ENCODE measurements at places on chromosomes 6 and 20.

DNA sequence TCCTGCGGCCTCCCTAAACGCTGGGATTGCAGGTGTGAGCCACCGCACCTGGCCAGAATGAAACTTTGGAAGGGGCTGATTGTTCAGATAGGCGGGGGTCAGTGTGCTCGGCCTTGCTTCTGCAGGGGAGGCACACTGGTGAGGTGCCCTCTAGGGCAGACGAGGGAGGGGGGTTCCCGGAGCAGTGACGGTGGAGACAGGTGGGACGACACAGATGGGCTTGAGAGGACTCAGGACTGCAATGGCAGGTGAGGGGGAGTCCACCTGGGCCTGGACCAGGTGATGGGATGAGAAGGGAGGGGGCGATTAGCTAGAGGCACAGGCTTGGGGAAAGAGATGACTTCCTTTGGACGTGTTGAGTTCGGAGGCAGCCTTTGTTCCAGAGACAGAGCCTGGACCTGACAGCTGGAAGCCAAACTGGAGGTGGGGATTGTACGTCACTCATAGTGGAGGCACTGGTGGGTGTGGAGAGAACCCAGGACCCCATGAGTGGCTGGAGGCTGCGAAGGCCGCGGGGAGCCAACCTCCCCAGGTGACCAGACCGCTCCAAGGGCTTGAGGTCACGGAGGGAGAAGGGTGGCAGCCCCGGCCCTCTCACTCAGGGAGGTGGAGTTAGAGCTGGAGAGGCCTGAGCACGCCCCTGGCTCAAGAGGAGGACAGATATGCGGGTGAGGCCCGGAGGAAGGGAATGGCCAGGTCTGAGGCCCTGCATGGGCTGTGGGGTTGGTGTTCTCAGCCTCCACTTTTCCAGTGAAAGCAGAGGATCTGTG is 10.5 kb upstream of the MAP1LC3A start:
- DNase-seq = no peak

DNA sequence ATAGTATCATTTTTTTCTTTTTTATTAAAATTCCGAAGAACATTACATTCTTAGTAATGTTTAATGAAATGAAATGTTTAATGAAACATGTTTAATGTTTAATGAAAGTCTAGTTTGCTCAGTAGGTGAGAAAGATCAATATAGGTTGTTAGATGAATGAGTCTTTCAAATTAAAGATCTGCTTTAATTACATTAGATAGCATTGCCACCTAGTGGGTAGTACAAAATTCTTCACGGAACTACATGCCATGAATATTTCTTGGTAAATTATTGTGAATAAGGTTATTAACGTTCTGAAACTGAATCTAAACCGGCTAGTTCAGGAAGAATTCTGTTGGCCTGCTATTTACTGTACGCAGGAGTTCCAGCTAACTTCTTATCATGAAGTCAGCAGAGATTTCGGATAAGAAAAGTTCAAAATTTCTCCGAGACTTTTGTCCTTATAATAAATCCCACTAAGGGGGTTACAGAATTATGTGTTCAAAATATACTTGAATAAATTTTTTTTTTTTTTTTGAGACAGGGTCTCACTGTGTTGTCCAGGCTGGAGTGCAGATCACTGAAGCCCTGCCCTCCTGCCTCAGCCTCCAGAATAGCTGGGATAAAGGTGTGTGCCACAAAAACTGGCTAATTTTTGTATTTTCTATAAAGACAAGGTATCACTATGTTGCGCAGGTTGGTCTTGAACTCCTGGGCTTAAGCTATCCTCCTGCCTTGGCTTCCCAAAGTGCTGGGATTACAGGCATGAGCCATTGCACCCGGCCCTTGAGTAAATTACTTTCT is 7.9 kb upstream of the GMNN start:
- DNase-seq = no peak

- DNase-seq = no peak
These were observed 218.5 kb downstream of the ARHGAP18 start for GRCh38 chr6:129491436-129491835.

DNA sequence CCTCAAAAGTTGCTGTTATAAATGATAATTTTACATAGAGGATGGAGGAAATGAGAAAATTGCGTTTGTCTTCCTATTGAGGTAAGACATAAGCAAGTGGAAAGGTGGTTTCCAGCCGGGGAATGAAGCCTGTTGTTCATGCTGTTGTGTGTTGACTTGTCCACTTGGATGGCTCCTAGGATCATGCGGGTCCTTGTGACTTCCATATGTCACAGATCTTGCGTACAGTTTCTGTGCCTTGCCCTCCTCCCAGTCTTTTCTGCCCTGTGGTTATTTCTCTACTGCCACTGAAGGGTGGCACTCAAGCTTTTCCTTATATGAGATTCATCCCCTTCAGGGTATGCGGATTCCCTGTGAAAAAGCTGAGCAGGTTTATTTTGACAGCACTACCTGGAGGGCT is 116.6 kb downstream of the CARMIL1 start:
- DNase-seq = no peak
